ENCODE measurements at places on chromosomes 13 and 19. TPM values are rescaled to one million over a fixed set of nuclear protein-coding genes. Genes with fewer than 3 reads are reported as not detected.

- DNase-seq: no peak
Observed at GRCh38 chr13:112175162-112176075, 108.5 kb downstream of the SOX1 start.

- DNase-seq: no peak
Observed at GRCh38 chr19:33382982-33383381, 9.5 kb downstream of the CEBPG start.

DNA sequence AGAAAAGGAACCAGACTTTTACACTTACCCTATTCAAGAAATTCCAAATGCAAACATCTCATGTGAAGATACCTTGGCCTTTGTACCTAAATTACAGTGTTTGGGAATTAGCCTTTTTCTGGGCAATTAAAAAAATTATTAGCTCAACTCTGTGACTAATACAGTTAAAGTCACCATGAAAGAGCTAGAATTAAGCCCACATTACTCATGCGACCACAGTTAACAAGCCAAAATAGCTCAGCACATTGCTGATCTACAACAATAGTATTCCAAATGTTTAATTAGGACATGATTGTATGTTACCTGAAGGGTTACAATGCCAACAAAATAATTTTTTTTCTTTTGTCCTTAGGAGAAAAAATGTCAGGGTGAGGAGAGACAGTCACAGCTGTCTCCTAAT, 263.6 kb upstream of the GPC6 start:
- no peak for DNase-seq

The CEACAM1 gene
- 9.0 TPM for total RNA-seq

Data from activated CD4-positive, alpha-beta T cell treated with anti-CD3 and anti-CD28 coated beads, Interleukin-2, amount 10 ng/mL, durations not matched to agents 24 days and 14 days (primary cell).